Cerebellar nuclear complex (tissue), 1 donor: ENCODE measurements at places on chromosomes 2 and 18.

DNA sequence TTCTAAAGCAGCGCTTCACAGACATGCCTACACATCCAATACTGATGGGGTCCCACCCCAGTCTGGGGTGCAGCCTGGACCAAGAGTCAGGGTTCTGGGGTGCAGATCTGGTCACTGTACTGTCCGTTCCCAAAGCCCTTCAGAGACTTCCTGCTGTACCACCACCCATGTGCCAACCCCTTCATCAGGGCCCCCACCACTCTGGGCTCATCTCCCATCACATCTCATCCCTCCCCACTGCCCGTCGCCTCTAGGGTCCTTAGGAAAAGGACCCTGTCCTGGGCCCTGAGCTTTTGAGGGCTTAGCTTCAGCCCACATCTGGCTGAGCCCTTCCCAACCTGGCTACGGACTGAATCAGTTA, 37.9 kb upstream of the ID2 start:
- DNase-seq: no peak

DNA sequence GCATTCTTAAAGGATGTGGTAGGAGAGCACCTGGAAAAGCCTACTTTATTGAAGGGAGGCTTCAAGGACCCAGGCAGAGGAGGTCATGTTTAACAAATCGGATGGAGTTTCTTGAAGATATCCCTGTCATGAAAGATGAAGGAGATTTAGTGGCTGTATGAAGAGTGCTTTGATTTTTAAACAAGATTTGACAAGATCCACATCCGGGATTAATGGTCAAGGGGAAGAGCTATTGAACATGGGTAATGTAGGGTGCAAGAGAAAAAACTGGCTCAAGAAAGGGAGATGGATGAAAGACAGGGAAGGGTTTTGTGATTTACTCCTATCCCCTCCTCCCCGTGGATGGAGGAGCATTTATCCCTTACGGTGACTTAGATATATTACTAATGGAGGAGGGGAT, 113.1 kb upstream of the OSR1 start:
- no peak for DNase-seq

- no peak for DNase-seq
Observed at GRCh38 chr18:73544032-73544431, 603.6 kb downstream of the FBXO15 start.

- DNase-seq: no peak
Observed at GRCh38 chr18:1952486-1952885, 618.8 kb downstream of the METTL4 start.

GRCh38 chr18:8813611-8814010, 108.3 kb downstream of the MTCL1 start:
- DNase-seq: no peak

DNA sequence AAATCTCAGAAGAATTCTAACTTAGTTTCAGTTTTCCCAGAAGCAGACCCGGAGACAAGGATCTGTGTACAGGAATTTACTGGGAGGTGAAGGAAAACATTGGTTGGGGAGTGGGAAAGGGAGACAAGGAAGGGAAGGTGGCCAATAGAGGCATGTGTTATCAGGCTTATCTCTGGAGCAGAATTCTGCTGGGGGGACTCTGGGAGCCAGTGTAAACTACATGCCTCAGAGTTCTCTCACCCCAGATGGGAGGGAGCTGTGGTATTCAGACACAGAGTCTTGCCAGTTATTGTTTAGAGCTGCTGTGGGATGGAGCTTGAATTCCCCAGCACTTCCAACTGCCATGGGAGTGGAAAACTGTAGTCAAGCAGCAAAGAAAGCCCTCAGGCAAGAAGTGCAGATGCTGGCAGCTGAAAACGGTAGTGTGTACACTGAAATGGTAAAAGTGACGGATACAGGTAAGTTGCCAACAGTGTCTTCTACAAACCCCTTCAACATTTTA, 19.0 kb downstream of the DNPEP start:
- no peak for DNase-seq

DNA sequence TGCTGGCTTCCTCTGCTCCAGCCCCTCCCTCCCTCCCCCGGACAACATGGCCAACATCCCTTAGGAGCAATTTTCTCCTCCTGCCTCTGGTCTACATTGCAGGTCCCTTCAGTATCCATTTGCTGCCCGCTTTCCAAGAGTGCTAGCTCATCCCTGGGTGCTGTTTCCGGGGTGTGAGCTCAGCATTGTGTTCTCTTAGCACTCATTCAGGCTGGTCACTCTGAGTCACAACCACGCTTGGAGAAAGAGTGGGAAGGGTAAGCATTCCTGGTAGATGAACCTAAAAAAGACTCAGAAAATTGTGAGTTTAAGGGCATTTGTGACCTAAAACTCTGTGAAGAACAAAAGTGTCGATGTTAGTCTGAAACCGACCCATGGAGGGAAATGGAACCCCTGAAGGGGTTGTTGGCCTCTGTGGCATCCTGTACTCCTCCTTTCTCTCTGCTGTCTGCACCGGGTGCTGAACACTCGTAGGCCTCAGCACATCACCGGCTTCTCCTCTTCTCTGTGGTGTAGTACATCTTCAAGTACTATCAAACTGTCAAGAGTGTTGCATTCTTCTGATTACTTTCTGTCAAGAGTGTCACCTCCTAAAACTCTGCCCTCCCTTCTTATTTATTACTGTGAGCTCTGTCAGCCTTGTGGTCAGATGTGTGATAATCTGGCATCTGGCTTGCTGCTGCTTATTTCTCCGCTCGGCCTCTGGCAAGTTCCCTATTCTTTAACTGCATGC, 73.0 kb downstream of the CTNNA2 start:
- DNase-seq: no peak

- DNase-seq: no peak
Observed at GRCh38 chr2:109438773-109439389, 174.9 kb downstream of the SEPTIN10 start.

DNA sequence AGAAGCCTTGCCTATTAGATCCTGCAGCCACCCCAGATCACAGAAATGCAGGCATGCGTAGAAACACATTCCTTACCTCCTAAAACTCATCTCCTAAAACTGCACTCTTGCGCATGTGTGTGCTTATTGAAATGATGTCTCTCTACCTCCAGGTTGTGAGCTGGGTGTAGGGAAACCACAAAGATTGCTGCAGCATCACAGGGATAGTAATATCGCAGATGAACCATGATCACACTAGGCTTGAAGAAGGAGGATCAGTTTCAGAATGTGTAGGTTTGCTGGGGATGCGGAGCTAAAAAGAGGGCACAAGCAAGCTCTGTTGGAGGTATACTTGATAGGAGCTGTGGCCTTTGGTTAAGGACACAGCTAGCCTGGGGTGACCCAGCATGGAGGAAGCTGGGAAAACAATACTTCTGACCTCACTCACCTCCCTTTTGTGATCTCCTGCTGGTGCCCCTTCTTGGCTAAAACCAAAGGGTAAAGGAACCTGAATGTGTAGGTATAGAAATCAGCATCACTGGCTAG, 118.8 kb downstream of the SETBP1 start:
- no peak for DNase-seq
